ENCODE measurements at places on chromosomes 5 and 9.

GRCh38 chr5:60830581-60831127 lies 13.4 kb downstream of the ELOVL7 start:
- DNase-seq: no peak

DNA sequence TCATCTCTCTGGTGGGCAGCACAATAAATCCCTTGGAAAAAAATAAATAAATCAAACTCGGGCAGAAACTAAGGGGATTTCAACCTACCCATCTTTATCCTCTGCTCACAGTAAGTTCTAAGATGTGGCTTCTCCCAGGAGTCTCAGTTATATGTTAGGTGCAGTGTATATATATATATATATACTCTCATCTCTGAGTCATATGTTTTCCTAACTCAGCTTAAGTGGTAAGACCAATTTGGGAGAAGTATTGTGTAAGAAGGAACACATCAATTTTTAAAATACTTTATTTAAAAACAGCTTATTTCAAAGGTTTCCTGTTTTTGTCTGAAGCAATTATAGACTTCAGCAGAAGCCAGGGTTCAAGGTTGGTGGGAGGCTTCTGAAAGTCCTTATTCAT lies 20.3 kb upstream of the OSMR start:
- DNase-seq: no peak

DNA sequence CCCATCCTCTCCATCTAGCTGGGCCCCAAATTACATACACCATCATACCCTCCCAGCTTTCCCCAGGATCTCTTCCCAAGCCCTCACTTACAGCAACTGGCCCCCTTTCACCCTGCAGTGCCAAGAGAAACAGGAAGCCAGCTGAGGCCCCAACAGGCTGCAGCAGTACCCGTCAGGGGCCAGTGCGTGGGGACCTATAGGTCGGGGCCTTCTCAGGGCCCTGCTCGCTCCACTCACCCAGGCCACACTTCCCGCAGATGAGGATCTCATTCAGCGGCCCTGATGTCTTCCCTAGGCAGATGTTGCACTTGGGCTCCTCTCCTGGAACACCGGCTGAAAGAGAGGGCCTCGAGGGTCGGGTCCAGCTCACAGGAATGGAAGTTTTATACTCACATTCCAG lies 6.8 kb downstream of the PHF19 start:
- no peak for DNase-seq

DNA sequence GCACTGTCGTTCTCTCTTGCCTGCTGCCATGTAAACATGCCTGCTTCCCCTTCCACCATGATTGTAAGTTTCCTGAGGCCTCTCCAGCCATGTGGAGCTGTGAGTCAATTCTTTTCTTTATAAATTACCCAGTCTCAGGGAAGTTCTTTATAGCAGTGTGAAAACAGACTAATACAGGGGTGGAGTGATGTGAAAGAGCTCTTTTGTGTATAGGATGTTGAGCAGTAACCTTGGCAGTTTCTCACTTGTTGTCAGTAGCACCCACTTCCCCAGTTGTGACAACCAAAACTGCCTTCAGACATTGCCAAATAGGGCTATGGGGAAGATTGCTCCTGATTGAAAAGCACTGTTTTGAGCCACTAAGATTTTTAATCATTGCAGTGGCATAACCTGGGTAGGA lies 552.2 kb upstream of the ZNF462 start:
- DNase-seq: no peak

DNA sequence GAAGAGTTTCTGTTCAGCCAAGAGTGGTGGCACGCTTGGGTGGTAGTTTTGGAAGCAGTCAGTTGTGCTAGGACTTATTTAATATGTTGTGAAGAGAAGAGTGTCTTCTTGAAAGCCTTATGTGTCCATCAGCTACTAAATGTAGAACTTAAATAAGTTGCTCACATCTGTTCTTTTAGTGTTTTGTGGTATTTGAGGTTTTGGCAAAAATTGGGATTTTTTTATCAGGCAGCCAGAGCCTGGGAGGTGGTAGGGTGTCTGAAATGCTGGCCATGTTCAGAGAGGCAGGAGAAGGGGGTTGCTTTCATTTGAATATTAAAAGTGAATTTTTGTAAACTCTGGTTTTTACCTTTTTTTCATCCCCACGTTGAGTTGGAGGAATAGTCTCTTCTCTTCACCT lies 24.2 kb upstream of the ZBTB34 start:
- DNase-seq: no peak

GRCh38 chr9:72734631-72735030 lies 213.2 kb downstream of the TMC1 start:
- no peak for DNase-seq

DNA sequence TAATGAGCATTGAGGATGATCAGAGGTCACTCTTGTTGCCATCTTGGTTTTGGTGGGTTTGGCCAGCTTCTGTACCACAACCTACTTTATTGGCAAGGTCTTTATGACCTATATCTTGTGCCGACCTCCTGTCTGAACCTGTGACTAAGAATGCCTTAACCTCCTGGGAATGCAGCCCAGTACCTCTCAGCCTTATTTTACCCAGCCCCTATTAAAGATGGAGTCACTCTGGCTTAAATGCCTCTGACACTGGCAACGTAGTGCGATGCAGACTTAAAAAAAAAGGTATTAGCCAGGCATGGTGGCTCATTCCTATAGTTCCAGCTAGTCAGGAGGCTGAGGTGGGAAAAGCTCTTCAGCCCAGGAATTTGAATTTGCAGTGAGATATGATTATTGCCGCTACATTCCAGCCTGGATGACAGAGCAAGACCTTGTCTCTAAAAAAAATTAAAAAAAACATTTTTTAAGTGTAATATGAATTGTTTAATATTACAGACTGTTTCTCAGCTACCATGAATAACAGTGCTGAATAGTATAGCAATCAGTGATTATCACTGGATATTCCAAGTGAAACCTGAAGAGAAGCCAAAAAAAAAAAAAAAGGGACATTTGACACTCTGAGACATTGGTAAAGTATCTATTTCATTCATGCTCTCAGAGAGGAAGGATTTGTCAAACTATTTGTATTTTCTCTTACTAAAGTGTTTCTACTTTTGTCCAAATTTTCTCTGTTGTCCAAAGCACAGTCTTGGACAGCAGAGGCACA lies 18.3 kb upstream of the STOM start:
- no peak for DNase-seq

- DNase-seq: no peak
These were observed 415.1 kb downstream of the MLLT3 start for GRCh38 chr9:20207176-20207575.
